ENCODE measurements at places on chromosomes 2 and 18.

DNA sequence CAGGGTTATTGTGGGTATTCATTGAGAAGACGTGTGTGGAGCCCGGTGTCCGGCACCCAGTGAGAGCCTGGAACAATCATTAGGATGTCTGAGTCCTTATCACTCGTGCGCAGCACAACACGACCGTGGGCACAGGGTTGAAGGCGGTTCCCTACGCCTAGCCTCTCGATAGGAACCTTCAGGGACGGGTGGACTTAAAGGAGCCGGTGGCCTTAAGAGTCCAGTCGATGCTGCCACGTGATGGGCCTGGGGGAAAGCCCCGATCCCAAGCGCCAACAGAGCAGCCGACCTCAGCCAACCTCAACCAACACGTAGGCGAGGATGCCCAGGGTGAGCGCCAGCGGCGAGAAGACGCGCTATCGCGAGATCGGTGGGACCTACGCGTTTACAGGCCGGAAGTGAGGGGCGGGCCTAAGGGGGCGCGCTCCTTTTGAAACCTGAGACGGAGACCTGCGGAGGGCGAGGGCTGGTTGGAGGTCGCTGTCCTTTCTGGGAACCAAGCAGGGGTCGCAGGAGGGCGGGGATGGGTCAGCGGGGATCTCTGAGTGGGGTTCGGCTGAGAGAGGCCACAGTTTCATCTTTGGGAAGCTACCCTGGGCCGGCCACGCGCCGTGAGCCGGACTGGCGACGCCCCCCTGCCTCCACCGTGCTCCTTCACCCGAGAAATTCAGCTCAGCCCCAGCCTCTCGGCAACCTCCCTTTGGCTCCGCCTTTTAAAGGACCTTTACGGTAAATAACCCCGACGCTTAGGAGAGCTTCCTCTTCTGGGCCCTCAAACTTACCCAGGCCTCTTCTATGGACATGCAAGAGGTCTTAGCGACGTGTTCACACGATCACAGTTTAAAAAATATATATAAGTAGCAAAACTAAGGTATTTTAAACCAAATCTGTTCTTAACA, 28.3 kb downstream of the WNT10A start:
- peak; percentile 93 for DNase-seq

DNA sequence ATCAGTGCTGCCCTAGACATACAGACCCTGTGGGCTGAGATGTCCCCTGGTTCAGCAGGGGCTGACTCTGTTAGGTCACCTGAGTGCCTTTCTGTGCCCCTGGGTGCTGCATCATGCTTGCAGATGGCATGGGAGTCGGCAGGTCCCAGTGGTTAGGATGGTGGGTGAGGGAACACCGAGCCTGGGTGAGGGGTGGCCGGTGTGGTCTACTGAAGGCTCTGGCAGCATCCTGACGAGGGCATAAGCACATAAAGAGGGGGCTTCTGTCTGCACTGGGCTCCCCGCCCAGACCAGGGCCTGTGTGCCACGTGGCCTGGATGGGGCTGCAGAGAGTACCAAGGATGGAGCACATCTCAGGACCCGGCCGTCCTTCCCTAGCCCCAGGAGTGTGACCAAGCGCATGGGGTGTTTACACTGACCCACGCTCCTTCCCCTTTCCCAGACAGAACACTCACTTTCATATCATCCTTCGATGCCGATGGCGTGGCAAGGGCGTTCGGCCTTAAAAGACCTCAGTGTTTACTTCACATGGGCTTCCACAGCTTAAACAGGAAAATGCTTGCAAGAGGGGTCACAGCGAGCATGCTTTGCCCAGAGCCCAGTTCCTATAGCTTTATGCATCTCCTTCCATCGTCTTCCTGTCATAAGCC, 115.1 kb downstream of the STPG4 start:
- DNase-seq, result no peak

- no peak for DNase-seq
These were observed 207.4 kb downstream of the TCF4 start for GRCh38 chr18:55380589-55380988.

- no peak for DNase-seq
These were observed 16.7 kb downstream of the CTIF start for GRCh38 chr18:48555465-48555995.

- DNase-seq, result no peak
These were observed 105.6 kb downstream of the MAPK4 start for GRCh38 chr18:50665519-50665918.

DNA sequence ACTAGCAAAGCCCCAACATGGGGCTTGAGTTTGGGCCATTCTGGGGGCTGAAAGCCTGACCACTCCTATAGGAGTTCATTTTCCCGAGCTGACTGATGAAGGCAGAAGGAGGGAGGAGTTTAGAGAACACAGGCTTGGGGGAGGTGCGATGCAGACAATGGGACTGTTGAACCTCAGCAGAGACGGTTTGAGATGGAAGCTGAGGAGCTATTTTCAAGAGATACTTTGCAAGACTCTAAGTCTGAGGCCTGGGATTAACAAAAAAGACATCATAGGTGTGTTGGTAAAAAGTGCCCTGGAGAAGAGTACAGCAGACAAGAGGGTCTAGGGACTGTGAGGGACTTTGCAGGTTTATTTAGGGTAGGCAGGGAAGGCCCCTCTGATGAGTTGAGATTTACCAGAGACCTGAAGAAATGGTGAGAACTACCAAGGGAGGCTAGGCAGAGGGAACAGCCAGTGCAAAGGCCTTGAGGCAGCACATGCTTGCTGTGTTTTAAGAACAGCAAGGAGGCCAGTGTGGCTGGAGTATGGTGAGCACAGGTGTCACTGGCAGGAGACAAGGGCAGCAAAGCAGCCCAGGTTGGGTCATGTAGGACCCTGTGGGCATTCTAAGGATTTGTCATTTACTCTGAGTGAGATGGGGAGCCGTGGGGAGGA, 31.6 kb downstream of the PCBP1 start:
- peak; percentile 67 for DNase-seq

DNA sequence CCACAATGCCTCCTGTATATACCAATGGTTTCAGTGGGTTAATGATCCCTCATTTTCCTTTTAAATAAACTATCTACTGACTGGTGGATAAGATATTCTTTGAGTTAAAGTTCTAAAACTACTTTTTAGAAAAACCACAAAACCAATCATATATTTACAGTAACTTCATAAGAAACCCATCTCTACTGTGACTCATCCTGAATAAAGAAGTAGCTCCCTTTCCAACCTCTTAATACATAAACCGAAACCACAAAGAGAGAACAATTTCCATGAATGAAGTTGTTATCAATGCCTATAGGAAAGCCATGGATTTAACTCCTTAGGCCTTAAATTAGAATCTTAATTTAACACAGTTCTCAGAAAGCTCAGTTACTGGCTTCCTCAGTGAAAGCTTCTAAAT, 227.0 kb upstream of the SMAD7 start:
- DNase-seq, result peak; percentile 34

Measured in HepG2 (cell line).